ENCODE measurements at places on chromosomes 11 and 22.

DNA sequence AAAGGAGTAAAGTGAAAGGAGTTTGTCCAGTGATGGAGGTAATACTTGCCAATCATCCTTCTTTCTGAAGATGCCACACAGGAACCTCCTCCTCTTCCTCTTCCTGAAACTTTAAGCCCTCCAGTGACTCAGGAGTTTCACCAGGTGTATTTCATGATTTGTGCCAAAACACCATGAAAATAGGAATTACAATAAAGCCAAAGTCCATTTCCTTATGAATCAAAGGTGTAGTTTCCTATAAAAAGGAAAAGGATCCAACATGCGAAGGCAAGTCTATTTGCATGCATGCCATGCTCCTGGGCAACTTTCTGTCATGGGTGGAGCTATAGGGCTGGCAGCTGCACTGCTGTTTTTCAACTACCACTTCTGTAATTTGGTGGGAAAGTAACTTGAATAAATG lies 9.8 kb upstream of the POU2AF1 start:
- DNase-seq = no peak

DNA sequence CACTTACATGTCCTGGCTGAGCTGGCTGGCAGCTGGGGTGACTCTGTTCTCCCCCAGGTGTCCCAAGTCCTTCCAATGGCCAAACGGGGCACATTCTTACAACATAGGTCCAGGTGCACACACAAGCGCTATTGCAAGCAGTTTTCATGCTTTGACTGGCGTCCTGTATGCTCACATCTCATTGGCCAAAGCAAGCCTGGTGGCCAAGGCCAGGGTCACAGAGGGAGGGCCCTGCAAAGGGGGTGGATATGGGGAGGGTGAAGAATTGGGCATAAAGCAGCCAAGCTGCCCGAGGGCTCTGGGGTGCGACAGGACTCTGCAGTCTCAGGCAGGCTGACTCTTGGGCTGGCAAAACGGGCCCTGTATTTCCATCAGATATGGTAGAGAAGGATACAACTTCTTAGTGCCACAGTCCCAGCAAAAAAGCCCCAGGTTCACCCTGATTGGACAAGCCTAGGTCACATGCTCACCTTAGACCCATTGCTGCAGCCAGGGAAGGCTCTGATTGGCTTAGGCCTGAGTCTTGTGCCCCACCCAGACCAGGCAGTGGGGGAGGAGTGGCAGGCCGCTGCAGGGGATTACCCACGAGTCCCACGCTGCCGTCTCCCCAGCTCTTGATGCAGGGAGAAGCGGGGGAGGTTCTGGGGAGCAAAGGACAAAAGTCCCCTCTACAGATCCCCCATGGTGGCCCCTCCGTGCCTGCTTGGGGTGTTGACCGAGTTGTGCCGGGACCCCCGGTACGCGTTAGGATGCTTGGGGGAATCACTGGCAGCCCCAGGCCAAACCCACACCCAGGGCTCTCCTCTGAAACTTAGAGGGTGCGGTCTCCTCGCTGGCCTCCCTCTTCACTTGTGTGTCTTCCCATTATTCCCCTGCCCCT lies 110.8 kb downstream of the ARHGAP8 start:
- DNase-seq = no peak

DNA sequence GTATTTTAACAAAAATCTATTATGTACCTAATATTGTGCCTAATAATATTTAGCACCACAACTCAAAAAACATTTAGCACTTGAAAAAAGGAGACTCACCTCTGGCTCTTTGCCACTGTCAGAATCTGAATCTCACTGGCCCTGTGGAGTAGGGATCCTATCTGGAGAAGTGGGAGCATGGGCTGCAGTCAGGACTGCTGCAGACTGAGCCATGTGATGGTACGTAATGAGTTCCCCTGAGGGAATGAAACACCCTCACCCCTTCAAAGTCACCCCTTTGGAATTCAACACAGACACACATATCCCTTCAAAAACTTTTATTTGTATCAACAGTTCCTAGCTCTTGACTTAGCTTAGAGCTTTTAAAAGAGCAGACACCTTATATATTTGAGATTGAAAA lies 6.5 kb downstream of the PTPMT1 start:
- DNase-seq = no peak

- no peak for DNase-seq
Observed at GRCh38 chr11:19444231-19444630, 203.5 kb upstream of the E2F8 start.

DNA sequence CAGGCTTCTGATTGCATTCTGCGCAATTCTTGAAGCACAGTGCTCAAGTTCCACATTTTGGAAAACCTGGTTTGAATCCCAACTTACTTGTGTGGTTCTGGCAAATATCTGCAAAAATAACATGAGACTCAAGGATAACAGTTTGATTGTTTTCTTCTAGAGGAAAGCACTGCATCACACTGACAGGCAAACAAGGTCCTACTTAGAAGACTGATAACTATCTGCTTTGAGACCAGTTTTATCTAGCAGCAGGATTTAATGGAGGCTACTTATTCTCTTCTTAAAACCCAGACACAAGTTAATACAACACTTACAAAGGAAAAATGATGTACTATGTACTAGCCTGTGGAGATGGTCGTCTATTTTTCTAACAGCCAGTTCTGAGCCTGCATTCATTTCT lies 41.4 kb downstream of the RIC3 start:
- no peak for DNase-seq

GRCh38 chr11:35214792-35215193 lies 75.8 kb downstream of the CD44 start:
- no peak for DNase-seq

GRCh38 chr22:20591660-20592310 lies 84.4 kb downstream of the MED15 start:
- DNase-seq = no peak

DNA sequence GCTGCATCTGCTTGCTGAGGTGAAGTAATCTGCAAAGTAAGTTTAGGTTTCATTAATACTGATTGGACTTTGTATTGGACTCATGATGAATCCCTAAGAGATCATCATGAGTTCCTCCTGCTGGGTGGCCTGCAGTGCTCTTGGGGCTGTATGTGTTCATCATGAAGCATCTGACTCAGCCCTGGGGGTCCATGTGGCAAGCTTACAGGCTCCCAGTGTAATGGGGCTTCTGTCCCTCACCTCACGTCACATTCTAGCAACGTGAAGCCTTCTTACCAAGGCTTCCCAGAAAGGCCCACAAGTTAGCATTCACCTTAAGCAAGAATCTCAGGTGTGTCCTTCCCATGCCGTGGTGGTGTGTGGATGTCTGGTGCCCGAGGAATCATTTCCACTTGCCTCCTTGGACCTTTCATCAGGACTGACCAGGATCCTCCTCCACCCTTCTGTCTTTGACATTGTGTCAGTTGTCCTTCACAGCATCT lies 23.7 kb downstream of the CRKL start:
- no peak for DNase-seq

GRCh38 chr11:125935056-125935455 lies 10.8 kb upstream of the VSIG10L2 start:
- DNase-seq = no peak

DNA sequence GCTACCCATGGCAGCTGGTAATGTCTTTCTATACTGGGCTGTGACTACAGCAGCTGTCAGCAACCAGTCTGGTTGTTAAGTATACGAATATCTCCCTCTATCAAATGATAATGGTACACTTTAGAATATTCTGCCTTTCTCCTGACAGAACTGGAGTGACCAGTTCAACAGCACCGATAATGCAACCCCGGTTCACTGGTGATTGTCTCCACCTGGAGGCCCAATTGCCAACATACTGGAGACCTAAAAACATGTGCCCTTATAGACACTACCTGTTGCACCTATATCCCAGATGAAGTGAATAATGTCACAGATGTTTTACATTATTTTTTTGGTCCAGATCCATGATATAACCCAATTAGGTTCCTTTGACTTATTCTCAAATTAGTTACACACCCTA lies 21.1 kb downstream of the OR5P2 start:
- DNase-seq = no peak

DNA sequence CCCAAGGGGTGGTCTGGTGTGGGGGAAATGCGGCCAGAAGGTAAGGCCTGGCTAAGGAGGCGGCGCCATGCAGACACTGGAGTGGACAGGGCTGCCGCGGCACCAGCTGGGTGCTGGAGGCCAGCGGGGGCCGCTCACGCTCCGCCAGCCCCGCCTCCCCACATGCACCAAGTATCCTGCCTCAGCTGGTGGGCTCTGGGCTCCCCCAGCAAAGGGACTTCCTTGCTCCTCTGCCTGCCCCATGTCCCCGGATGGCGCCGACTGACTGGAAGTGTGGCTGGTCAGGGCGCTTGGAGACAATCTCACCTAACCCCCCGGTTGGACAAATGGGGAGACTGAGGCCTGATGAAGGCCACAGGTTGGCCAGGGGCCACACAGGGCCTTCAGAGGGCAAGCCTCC lies 7.6 kb upstream of the CHADL start:
- no peak for DNase-seq

GRCh38 chr11:27255447-27255828 lies 107.6 kb downstream of the CCDC34 start:
- no peak for DNase-seq

DNA sequence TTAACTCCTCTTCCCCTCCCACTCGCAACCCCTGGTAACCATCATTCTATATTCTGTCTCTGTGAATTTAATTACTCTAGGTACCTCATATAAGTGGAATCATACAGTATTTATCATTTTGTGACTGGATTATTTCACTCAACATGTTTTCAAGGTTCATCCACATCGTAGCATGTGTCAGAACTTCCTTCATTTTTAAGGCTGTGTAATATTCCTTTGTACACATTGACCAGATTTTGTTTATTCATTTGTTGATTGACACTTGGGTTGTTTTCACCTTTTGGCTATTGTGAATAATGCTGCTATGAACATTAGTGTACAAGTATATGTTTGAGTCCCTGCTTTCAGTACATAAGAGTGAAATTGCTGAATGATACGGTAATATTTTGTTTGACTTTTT lies 2.7 kb upstream of the GNB1L start:
- no peak for DNase-seq
